SJSA1 (cell line): ENCODE measurements at places on chromosomes 2 and 18.

DNA sequence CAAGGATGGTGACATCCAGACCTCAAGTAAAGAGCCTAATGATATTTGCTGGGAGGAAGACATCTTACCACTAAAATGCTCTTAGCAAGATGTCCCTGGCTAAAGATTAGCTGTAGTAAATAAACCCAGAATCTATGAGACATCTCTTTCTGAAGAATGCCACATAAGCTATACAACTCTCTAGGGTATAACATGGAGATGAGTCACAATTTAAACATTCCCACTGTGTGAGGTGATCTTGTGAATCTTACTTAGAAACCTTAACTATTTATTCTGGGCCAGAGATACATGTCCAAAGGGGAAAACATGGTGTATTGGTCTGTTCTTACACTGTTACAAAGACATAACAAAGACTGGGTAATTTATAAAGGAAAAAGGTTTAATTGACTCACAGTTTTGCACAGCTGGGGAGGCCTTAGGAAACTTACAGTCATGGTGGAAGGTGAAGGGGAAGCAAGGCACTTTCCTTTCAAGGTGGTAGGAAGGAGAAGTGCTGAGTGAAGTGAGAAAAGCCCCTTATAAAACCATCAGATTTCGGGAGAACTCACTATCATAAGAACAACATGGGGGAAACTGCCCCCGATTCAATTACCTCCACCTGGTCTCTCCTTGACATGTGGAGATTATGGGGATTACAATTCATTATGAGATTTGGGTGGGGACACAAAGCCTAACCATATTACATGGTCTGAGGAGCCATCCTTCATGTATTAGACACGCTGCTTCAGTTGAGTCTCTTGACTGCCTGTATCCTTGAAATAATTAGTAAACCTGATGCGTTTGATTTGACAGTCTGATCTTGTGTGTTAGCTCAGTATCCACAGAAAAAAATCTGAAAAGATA is 17.1 kb downstream of the KRCC1 start:
- peak; percentile 91 for DNase-seq

- DNase-seq = peak; percentile 45
Observed at GRCh38 chr2:181456660-181457120, 496 bp upstream of the ITGA4 start.

GRCh38 chr2:30421604-30422443 is 25.2 kb upstream of the LCLAT1 start:
- no peak for DNase-seq

- no peak for DNase-seq
Observed at GRCh38 chr2:66753660-66754059, 318.7 kb downstream of the MEIS1 start.

GRCh38 chr2:28343971-28344715 is 48.5 kb upstream of the FOSL2 start:
- no peak for DNase-seq

DNA sequence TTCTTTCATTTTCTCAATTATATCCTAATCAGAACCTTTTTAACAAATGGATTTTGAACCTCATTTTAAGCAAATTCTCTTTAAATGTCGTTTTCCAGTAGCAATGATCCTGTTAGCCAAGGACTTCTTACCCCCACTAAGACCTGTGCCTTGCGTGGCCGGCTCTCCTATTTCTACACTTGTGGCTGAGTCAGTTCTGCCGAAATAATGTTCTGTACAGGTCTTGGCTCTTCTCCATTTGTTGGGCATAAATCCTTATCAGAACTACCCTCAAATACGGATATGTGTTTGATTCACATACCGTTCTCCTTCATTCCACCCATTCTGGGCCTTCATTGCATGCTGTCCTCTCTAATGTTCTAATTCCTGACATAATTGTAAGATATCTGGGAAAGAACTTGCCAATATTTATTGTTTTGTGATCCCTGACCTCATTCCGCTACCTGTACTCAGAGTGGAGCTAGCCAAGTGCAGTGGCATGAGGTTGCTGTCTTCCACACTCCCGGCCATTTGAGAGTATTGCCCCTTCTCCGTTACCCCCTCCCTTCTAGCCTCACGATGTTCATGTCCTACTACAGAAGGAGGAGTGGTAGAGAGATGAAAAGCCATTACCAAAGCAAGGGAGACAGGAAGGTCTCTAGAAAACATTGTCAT is 78.7 kb downstream of the MYOM1 start:
- DNase-seq = no peak

DNA sequence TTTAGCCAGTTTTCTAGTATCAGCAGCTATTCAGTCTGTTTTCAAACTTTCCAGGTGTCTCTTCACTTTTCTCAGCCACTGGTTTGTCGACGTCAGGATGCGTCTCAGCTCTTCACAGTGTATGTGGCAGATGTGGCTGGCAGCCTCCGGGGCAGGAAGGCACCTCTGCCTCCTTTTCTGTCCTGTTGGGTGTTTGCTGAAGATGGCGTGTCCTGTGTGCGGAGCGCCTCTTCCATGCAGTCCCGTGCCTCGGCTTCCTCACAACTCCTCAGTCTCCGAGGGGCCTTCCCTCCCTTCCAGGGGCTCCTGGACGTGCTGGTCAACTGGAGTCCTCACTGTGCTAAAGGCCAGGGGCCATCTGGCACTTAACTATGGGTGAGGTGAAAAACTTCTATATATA is 65.4 kb upstream of the PXDN start:
- DNase-seq = no peak

GRCh38 chr18:23779696-23780303 is 90.5 kb downstream of the LAMA3 start:
- no peak for DNase-seq

DNA sequence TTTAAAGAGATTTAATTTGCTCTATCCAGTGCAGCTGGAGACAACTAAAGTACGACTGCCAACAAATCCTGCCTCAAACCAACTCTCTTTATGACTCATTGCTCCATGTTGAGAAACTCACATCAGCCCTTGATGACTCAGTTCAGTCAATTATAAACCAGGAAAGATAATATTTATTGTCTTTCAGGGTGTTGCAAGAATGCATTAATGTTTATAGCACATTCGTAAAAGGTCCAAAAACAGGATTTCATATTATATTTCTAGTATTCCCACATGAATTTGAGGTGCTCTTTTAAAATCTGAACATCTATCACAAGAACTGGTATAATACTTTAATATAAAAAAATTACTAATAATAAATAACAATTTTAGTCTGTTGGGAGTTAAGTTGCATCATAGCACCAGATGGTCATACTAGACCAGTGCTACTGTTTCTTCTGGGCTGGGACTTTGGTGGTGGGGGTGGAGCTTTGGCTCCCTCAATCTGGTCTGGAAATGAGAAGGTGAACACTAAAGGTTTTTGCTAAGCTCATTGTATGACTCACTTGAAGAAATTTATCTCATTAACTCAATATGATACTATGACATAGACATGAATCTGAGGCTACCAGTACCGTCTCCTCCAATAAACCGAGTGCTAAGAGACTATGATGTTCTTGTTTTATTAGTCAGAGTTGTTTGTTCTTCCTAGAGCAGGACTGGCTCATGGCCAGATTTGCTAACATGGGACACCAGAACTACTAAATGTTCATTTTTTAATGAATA is 26.6 kb upstream of the MAP3K20 start:
- peak; percentile 88 for DNase-seq

- no peak for DNase-seq
Observed at GRCh38 chr2:191366199-191366598, 121.0 kb downstream of the MYO1B start.

- no peak for DNase-seq
Observed at GRCh38 chr2:88167740-88168139, 2.4 kb upstream of the THNSL2 start.

DNA sequence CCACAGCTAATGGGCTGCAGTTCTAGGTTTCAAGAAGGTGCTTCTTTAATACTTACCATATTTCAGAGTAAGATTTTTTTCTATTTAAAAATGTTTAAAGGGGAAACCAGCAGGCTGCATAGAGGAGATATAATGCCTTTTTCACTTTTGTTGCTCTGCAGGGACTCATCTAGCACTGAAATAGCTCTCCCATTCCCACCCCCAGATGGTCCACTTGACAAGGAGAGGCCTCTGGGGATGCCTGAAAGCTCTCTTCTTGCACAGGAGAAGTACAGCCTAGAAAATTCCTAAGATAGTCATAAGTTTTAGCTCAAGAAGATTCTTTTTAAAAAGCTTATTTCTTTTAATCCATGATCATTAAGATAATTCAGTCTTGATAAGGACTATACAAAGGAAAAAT is 126.4 kb downstream of the CDH2 start:
- no peak for DNase-seq

GRCh38 chr2:1070601-1071000 is 120.0 kb downstream of the SNTG2 start:
- no peak for DNase-seq

- no peak for DNase-seq
Observed at GRCh38 chr2:177260379-177260778, 4.1 kb downstream of the NFE2L2 start.

GRCh38 chr2:23414871-23415270 is 29.9 kb downstream of the KLHL29 start:
- no peak for DNase-seq

DNA sequence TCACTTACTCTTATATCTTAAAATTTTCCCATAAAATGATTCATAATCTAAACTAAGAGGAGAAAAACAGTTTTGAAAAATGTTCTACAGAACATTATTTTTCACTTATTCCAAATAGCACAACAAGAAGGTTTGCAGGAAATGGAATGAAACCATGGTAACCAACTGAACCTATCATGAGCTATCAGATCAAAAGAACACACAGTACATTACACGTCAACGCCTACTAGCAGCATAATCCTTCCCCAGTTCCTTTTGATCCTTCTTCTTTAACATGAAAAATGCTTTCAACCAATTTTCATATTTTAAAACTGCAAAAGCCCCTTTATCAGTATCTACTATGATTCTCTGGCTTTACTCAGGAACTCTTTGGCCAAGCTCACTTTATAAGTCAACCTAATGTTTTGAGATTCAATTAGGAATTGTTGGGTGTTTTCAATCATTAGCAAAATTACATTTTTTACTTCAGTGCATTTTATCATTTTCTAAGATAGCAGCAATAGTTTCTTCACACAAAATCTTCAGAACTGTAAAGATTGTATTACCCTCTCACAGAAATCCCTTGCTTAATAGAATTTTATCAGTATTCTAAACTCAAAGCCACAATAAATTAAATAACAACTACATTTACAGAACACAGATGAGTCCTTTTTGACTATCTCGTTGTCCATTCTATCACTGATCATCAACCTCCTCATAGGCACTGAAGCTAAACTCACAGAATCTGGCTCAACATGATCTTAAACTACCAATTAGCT is 102.5 kb downstream of the CHN1 start:
- no peak for DNase-seq

DNA sequence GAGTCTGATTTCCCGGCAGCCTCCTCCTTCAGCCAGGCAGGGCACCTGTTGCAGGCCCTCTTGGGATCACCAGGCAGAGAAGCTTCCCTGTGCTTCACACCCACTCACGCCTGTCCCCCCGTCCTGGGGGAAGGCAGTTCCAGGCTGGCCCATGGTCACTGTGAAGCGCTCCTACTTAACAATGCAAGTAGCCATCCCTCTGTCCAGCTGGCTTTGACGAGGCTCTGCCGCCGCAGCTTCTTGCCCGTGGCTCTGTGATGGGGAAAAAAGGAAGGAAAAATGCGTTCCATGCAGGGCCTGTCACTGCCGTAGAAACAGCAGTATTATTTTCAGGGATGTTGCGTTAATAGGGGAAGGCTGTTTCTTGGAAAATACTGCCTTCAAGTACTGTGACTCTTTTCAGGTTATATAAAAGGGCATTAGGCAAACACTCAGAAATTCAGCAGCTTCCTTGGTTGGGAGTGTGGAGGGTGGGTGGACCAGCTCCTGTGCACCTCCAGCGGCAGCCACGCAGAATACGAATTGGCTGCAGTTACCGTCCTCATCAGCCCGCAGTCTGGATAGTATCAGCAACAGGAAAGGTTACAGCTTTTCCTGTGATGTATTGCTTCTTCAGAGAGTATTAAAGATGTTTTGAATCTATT is 232.3 kb downstream of the KLHL29 start:
- no peak for DNase-seq

GRCh38 chr2:71611781-71612527 is 158.6 kb downstream of the DYSF start:
- DNase-seq = no peak

GRCh38 chr2:106570316-106570715 is 83.2 kb downstream of the CD8B2 start:
- DNase-seq = no peak

DNA sequence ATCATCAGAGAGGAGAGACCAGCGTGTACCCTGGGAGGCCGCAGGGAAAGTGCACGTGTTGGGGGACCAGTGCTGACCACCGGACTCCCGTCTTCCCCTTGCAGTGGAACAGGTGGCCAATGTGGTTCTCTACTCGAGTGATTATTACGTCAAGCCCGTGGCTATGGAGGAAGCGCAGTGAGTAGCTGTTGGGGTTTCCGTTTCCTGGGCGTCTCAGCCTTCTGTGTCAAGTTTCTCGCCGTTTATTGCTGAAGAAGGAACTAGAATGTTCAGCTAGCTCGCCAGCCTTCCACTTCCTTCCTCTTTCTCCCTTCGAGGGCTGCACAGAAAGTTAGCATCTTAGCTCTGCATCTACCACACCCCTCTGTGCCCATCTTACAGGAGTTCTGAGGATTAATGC is 22.8 kb upstream of the DGKD start:
- no peak for DNase-seq

DNA sequence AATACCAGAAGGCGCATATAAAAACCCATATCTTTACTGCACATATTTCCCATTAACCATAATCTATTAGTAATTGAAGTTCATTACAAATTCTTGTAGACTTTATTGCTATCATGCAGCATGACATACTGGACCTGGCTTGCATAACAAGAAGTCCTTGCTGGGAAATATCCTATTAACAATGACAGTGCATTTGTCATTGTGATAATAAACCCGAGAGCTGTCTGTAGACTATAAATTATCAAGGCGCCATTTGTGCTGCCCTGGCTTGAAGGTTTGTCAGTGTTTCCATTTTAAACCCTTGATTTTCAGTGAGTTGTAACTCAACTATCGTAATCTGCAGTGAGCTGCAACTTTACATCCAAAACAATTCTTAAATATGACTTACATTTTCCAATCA is 59.0 kb downstream of the HNMT start:
- DNase-seq = no peak

GRCh38 chr2:197328461-197328860 is 17.9 kb upstream of the ANKRD44 start:
- no peak for DNase-seq

DNA sequence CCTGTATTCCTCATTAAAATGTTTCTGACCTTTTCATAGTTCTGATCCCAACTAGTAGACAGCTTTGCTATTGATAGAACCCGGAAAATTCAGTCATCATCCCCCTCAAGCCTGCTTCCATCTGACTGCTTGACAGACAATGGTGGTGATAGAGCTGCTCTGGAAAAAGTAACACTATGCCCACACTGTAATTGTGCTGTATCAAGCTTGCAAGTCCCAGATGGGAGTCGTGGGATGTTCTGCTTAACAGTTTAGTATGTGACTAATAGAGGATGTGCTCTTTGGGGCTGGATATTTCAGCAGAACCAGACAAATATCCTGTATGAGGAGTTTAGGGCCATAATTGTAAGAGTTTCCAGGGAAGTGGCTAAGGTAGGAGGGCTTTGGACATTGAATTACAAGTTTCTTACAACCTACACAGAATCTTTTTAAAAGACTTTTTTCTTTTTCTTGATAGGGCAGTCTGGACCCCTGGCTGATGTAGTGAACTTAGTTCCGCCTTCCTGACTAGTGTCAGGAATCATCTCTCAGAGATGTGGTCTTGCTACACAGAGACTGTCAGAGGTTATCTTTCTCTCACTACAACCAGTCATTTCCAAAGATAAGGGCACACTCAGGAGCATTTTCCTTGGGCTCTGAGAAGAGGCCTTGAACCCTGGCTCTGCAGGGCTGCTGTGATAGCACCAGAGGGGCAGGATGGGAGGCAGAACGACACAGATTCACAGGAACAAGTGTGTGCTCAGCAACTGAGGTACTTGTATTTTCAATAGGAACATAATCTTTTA is 158.0 kb upstream of the RBMS1 start:
- DNase-seq = no peak
